Stimulated activated CD4-positive, alpha-beta T cell treated with anti-CD3 and anti-CD28 coated beads, Interleukin-1b, Interleukin-23, amount 100 ng/mL, for 4 hours (primary cell): ENCODE measurements at places on chromosomes 7 and 10.

GRCh38 chr10:110684800-110685446, 40.8 kb downstream of the RBM20 start:
- no peak for DNase-seq

DNA sequence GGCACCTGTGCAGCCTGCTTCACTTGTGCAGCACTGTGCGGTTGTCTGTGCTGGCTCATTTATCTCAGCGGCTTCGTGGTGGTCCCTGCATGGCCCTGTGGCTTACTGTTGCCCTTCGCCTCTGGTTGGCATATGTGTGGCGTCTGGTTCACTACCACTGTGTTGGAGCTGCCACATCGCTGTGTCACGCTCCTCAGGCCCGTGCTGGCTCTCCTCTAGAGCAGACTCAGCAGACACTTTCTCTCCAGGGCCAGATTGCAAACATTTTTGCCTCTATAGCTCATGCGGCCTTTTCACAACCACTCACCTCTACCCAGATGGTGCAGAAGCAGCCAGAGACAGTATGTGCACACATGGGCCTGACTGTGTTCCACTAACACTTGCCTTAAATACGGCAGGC, 37.9 kb downstream of the PPP2R2D start:
- DNase-seq: no peak

GRCh38 chr10:33115738-33116719, 158.0 kb upstream of the ITGB1 start:
- no peak for DNase-seq

GRCh38 chr10:85864868-85865526, 501.6 kb downstream of the GRID1 start:
- DNase-seq: no peak

- no peak for DNase-seq
Observed at GRCh38 chr10:24825551-24825950, 101.9 kb upstream of the ARHGAP21 start.

GRCh38 chr7:158569858-158570323, 17.7 kb downstream of the PTPRN2 start:
- DNase-seq: no peak
